ENCODE measurements at places on chromosomes 1 and 21. TPM values are rescaled to one million over a fixed set of nuclear protein-coding genes. Genes with fewer than 3 reads are reported as not detected.
A peak's percentile ranks its signal among the peaks of the same experiment; 100 is the strongest.

The YIPF1 gene
- 29.1 TPM for total RNA-seq

- H3K27ac ChIP-seq, result no peak overlapping the region
- H3K4me1 ChIP-seq, result peaks cover 6% of the 10 kb centered on the region
- H3K36me3 ChIP-seq, result peaks cover 7% of the 10 kb centered on the region
- no peak for DNase-seq
- peaks cover 16% of the 10 kb centered on the region for H3K27me3 ChIP-seq
These were observed 2.0 kb downstream of the C1orf232 start for GRCh38 chr1:26166719-26167281.

DNA sequence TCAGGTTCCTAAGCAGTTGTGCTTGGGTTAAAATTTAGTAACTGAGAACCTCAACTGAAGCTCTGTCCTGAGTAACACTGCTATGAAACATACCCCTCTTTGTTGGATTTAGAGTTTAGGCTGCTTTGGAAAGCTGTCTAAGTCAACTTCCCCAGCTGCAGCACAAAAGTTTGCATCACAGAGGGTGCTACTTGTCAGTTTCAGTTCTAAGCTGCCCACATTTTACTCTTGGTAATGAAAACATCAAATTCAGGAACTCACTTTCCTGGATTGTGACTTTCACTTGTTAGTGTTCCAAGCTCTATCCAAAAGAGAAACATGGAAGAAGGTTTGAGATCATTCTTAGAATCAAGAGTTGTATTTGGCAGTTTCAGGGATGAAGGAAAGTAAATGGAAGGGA, 191.7 kb upstream of the NFIA start:
- H3K27me3 ChIP-seq, result no peaks in the 10 kb centered on the region
- H3K4me1 ChIP-seq, result peaks cover 17% of the 10 kb centered on the region
- H3K36me3 ChIP-seq, result no peaks in the 10 kb centered on the region
- H3K4me3 ChIP-seq, result no peak overlapping the region
- DNase-seq, result no peak

The ZNF124 gene
- 50.6 TPM for total RNA-seq

GRCh38 chr1:35447278-35447677, 109.9 kb downstream of the KIAA0319L start:
- H3K27ac ChIP-seq, result no peak overlapping the region
- DNase-seq, result no peak
- H3K4me3 ChIP-seq, result no peak overlapping the region

- H3K36me3 ChIP-seq, result no peaks in the 10 kb centered on the region
- peaks cover 18% of the 10 kb centered on the region for H3K27me3 ChIP-seq
- DNase-seq, result peak; percentile 80
- no peaks in the 10 kb centered on the region for H3K4me1 ChIP-seq
These were observed at the start of gene NGF for GRCh38 chr1:115337633-115338456. NGF (minus strand) TSS chr1:115338249; CDS start chr1:115286795, 51,454 bp downstream.

DNA sequence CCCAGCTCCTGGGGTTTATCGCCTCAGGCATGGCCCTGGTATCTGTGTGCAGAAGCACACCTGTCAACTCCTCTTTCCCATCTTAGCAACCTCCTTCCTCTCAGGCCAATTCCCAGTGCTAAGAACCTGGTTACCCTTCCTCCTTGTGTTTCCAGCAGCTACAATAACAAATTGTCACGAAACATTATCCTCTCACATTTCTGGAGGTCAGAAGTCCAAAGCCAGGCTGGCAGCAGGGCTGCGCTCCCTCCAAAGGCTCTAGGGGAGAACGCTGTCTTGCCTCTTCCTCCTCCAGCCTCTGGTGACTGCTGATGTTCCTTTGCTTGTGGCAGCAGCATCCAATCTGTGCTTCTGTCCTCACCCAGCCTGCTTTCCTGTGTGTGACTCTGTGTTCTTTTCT, 10.7 kb upstream of the MRPS14 start:
- H3K4me1 ChIP-seq, result peaks cover 5% of the 10 kb centered on the region
- no peaks in the 10 kb centered on the region for H3K27me3 ChIP-seq
- DNase-seq, result no peak
- H3K36me3 ChIP-seq, result no peaks in the 10 kb centered on the region

GRCh38 chr1:209621741-209622655, 30.2 kb downstream of the LAMB3 start:
- no peak for DNase-seq
- no peak overlapping the region for H3K4me3 ChIP-seq
- H3K4me1 ChIP-seq, result no peaks in the 10 kb centered on the region
- H3K27me3 ChIP-seq, result no peaks in the 10 kb centered on the region
- no peak overlapping the region for H3K27ac ChIP-seq

The DSTYK gene
- 7.7 TPM for total RNA-seq

GRCh38 chr1:3211582-3212375, 142.8 kb downstream of the PRDM16 start:
- no peak overlapping the region for H3K27ac ChIP-seq
- H3K36me3 ChIP-seq, result no peaks in the 10 kb centered on the region
- H3K4me3 ChIP-seq, result no peak overlapping the region
- no peak for DNase-seq
- no peaks in the 10 kb centered on the region for H3K4me1 ChIP-seq

GRCh38 chr1:100629391-100629790, 90.2 kb upstream of the VCAM1 start:
- no peak overlapping the region for H3K4me3 ChIP-seq
- H3K27ac ChIP-seq, result no peak overlapping the region
- no peaks in the 10 kb centered on the region for H3K27me3 ChIP-seq
- no peak for DNase-seq

DNA sequence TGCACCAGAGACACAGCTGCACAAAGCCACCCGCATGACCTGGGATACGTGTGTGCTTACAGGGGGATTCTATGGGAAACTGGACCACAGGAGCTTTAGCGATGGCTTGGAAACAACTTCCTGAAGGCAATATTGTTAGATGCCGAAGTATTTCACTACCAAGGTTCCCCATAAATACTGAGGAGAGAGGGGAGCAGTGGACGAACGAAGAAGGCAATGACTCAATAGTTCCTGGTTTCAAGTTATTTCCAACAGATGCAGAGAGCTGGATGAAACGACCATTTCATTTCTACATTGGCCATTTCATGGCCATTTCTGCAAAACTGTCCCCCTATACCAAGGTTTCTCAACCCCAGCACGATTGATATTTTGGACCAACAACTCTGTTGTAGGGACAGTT, 61.3 kb downstream of the CD34 start:
- H3K4me1 ChIP-seq, result no peaks in the 10 kb centered on the region
- no peaks in the 10 kb centered on the region for H3K36me3 ChIP-seq
- DNase-seq, result no peak
- H3K27me3 ChIP-seq, result no peaks in the 10 kb centered on the region
- no peak overlapping the region for H3K27ac ChIP-seq
